Activated naive CD4-positive, alpha-beta T cell treated with anti-CD3 and anti-CD28 coated beads, Interleukin-2, amount 10 ng/mL, durations not matched to agents 5 hours and 36 hours (primary cell): ENCODE measurements at places on chromosomes 12 and 14. TPM values are rescaled to one million over a fixed set of nuclear protein-coding genes. Genes with fewer than 3 reads are reported as not detected.

MGP gene
- not detected for total RNA-seq

CLEC9A gene
- not detected for total RNA-seq

ZDHHC22 gene
- total RNA-seq, result not detected

NAP1L1 gene
- total RNA-seq, result 635 TPM

RIPK3 gene
- total RNA-seq, result 36.5 TPM

TMEM132C gene
- not detected for total RNA-seq

SMOC1 gene
- total RNA-seq, result not detected

TAS2R42 gene
- not detected for total RNA-seq

BCAT1 gene
- 6.9 TPM for total RNA-seq

KLRD1 gene
- total RNA-seq, result 1.5 TPM

TRIM9 gene
- total RNA-seq, result 0.34 TPM

MYO1H gene
- total RNA-seq, result not detected

KRT78 gene
- total RNA-seq, result not detected

DHRS2 gene
- 0.24 TPM for total RNA-seq

NTF3 gene
- total RNA-seq, result not detected

SERPINA12 gene
- total RNA-seq, result not detected

ZNF641 gene
- 30.1 TPM for total RNA-seq

GDF3 gene
- total RNA-seq, result not detected

TAS2R31 gene
- 3.4 TPM for total RNA-seq

SERPINA9 gene
- not detected for total RNA-seq

NKX2-1 gene
- total RNA-seq, result not detected

PROX2 gene
- not detected for total RNA-seq
